ENCODE measurements at places on chromosomes 2 and 18.

DNA sequence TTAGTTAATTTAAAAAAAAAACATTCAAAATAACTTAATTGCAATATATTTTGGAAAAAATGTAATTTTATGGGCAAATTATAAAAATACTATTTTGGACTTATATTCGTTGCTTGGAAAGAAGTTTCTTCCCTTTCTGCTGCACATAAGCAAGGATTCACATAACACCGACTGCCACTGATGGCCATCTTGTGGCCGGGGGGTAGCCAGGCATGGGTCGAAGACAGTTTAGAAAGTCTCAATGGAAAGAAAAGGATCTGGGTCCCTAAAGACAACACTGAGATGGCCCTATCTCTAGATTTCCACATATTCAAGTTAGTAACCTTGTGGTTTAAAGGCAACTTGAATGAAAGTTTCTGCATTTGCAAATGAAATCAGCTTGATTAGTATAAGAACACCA lies 318.6 kb downstream of the AKAIN1 start:
- no peak for DNase-seq

GRCh38 chr2:43407935-43408334 lies 181.5 kb upstream of the ZFP36L2 start:
- no peak for DNase-seq

- DNase-seq, result no peak
Measured at GRCh38 chr2:8840475-8841091, 3.2 kb upstream of the KIDINS220 start.

- DNase-seq, result no peak
Measured at GRCh38 chr2:11498543-11499034, 32.6 kb upstream of the E2F6 start.

- DNase-seq, result no peak
Measured at GRCh38 chr2:3242747-3243369, 134.8 kb downstream of the EIPR1 start.

DNA sequence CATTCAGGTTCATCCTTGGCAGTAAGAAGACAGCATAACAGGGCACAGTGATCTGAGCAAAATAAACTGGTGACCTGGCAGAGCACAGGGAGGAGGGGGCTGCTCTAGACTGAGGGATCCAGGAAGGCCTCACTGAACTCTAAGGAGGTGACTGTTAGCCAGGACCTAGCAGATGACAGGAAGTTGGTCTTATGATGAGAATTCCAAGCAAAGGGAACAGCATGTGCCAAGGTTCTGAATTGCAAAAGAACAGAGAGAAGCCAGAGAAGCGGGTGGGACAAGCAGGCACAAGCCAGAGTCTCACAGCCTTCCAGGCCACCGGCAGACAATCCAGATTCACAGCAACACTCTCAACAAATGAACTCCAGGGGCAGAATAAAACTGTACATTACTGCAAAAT lies 152.7 kb upstream of the PTPRM start:
- no peak for DNase-seq

- peak; percentile 30 for DNase-seq
Measured at GRCh38 chr2:201882353-201883090, 76.2 kb downstream of the CDK15 start.

- DNase-seq, result no peak
Measured at GRCh38 chr2:97726261-97727064, 13.1 kb downstream of the ZAP70 start.

DNA sequence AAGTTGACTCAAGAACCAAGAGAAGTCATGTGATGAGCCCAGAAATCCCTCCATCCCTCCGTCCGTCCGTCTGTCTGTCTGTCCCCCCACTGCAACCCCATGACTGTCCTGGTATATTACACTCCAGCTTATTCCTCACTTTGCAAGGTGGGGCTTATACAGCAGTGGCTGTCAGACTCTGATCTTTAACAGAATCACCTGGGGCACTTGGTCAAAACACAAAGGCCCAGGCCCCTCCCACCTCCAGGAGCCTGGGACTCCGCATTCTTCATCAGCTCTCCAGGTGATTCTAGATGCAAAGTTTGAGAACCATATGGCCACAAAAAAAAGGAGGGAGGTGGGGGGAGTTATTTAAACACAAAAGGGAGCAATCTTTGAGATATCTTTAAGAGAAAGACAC lies 61.4 kb downstream of the MYO5B start:
- DNase-seq, result no peak

GRCh38 chr2:234306426-234307173 lies 190.3 kb downstream of the ARL4C start:
- DNase-seq, result no peak

- DNase-seq, result no peak
Measured at GRCh38 chr2:232488721-232489300, 1.2 kb upstream of the ECEL1 start.

DNA sequence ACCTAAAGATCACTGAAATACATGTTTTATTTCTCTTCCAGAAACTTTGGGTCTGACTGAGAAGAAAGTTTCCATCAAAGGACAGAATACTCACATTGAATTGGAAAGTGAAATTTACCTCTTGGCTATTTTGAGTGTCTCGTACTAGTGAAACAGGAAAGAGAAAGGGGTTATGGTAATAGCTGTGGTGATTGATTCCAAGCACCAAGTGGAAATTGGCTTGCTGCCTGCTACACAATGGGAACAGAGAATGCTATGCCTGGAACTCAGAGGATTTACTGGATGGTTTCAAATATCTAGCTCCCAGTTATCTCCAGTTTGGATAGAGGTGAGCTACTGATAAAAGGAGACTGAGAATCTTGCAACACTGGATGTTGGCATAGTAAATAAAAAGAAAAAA lies 492.8 kb upstream of the FSIP2 start:
- no peak for DNase-seq

DNA sequence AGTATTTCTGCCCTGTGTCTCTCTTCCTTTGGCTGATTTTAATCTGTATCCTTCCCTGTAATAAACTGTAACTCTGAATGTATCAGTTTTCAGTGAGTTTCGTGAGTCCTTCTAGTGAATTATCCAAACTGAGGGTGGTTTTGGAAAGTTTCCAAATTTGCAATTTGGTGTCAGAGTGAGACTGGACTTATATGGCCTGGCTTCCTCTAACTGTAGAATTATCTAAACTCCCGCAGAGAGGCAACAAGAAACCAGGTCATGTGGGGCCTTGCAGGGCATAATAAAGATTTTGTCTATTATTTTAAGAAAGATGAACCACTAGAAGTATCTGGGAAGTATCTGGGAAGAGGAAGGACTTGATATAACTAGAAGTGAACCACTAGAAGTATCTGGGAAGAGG lies 95.3 kb upstream of the RNF152 start:
- DNase-seq, result no peak

DNA sequence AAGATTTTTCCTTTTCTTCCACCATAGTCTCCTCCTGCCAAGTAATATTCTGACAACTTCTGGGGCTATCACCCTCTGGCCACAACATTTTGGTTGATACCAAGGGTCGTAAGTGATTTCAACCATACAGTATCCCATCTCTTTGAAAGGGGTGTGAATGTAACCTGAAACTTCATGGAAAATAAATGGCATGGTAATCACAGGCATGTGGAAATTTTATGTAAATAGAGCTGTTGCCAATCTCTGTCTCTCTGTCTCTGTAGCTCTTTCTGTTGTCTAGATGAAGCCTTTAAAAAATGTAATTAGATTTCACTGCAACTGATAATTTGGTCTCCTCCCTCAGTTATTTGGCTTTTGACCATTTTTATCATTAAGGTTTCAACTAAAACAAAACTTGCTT lies 125.6 kb upstream of the RPRM start:
- DNase-seq, result no peak

- no peak for DNase-seq
Measured at GRCh38 chr2:241976296-241976695, 106.8 kb downstream of the RTP5 start.

DNA sequence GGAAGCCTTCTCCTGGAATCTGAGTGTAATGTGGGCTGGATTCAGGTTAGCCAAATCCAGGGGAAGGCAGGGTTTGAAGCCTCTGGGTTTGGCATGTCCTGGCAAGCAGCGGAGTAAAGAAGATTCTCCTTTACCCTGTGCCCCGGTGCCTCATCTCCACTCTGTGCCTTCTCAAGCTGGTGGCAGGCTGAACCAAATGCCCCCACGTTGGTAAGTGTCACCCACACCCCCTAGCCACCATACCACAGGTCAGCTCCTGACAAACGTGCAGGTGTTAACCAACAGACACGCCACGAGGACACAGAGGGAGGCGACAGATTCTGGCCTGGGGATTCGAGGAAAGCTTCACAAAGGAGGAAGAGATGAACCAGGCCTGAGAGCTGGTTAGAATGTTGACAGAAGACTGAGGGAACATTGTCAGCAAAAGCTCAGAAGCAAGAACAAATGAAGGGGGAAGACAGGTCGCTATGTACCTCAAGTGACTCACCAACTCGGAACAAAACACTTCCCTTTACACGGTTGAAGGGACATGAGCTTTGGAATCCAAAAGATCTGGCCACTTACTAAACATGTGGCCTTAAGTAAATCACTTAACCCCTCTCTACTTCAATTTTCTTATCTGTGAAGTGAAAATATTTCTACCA lies 85.2 kb upstream of the LCLAT1 start:
- DNase-seq, result no peak

DNA sequence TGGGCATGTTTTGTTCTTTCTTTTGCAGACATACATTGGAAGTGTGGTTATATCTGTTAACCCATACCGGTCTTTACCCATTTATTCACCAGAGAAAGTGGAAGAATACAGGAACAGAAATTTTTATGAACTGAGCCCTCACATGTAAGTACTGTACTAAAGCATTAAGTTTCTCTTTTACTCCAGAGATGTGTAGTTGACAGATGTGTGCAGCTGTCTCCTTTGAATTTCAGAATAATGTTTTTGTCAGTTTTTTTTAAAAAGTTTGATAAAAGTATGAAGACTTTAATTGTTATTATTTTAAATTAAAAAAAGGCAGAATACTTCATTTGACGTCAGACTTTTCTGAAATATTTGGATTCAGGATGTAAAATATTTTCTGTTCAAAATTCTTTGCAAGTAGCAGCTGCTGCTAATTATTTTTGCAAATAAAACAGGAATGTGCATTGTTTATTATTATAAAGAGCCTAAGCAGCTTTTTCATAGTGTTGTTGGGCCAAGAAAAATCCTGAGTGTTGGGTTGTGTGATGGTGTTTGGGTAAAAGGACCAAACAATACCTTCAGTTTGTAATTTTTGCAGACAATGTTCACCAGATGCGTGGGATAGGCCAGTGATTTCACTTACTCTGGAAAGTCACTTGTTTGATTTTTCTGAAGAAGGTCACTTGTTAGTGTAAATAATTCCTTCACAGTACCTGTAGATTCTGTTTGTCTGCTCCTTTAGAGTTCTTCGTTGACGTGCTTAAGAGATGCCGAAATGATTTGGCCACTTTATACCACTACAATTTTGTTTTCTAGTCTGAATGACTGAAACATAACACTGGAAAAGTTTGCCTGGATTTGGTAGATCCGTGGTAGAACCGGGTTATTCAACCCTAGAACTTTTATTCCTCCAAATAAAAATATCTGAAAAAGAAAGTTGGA lies 51.1 kb downstream of the MYO1B start:
- DNase-seq, result no peak

- DNase-seq, result no peak
Measured at GRCh38 chr18:76518860-76519538, 24.0 kb upstream of the ZNF516 start.

DNA sequence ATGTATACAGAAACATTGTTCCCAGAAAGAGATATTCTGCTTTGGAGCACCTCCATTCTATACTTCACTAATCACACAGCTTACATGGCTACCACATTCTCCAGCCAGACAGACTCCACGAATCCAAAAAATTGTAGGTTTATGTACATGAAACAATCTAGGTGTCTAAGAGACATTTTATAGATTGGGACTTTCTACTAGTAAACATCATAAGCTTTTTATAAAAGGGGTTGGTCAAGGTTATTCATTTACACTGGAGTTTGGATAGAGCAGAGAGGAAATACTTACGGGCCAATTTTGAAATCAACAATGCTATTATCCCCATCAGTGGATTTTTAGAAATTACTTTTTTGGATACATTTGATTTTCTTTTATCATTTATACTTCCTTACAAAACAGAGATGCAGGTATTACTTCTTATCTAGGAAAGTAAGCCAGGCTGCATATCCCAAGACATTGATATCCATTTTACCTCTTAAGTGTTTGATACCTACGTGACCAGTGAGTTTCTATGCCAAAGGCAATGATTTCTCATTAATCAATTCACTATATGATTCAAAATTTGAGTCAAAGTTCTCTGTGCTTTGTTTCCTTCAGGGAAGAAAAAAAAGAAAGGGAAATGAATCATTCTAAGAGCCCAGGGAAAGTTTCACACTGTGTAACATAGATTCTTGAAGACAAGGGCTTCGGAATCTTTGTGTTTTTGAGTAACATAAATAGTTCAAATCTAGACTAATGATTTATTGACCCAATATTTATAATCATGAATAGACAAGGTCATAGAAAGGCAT lies 140.5 kb downstream of the PTH2R start:
- DNase-seq, result no peak

- no peak for DNase-seq
Measured at GRCh38 chr18:47184419-47185050, 8.4 kb upstream of the IER3IP1 start.

DNA sequence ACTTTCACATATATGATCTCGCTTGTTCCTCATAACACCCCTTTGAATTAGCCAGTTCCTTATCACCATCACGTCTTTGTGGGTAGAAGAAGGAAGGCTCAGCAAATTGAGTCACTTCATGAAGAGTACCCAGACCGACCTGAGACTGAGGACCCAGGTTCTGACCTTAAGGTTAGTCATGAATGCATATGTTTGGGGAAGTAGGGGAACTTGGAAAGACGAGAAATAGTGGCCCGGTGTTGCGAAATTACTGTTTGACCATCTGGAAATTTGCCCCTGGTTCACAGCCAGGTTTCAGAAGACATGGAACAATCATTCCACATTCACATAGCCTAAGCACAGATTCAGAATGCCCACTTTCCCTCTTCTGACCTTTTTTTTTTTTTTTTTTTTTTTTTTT lies 59.8 kb downstream of the MEIS1 start:
- DNase-seq, result no peak

GRCh38 chr18:68764016-68764415 lies 33.9 kb upstream of the CCDC102B start:
- no peak for DNase-seq

- DNase-seq, result no peak
Measured at GRCh38 chr2:26642429-26642828, 1.3 kb upstream of the CIB4 start.

DNA sequence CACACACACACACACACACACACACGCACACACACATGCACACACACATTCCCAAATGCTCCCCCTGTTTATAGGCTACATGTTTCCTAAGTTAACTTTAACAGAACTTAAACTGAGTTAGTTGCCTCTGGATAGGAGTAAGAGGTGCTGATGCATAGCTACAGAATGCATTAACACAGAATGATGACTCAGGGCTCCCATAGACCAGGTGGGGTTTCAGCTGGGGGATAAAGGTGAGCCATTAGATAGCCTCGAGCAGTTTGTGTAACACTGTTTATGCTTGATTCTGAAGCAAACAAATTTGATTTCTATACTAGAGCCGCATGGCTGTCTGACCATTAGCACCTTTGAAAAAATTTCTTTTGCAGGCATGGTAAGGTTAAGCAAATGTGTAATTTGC lies 741.0 kb downstream of the PLCL1 start:
- no peak for DNase-seq

- DNase-seq, result peak; percentile 23
Measured at GRCh38 chr2:138630164-138630563, 128.6 kb downstream of the SPOPL start.

Data from NCI-H1105 (cell line).